ENCODE measurements at places on chromosomes 7 and 10.
A peak's percentile ranks its signal among the peaks of the same experiment; 100 is the strongest.

GRCh38 chr10:103544657-103545310, 51.3 kb downstream of the NEURL1 start:
- no peak for DNase-seq

- no peak for DNase-seq
Measured at GRCh38 chr10:44332465-44332864, 52.4 kb downstream of the CXCL12 start.

DNA sequence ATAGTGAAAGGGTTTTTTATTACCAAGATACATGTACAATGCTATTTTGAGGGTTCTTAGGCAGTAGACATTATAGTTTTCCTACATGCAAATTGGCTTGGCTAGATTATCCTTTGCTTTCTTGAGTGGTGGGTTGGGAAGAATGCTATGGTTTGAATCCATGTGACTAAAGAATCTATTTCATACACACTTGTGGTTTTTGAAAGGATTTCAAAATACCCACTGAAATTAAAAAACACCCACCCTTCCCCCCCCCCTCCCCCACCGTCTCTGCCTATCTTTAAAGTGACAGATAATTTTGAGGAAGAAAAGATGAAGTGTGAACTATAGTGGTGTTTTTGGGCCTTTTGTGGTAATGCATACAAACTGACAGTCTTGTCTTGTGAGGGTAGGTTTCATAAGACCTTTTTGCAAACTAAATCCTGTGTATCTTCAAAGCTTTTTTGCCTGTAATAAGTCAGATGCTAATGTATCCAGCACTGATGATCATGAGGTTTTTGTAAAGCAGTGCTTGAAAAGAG, 90.9 kb downstream of the TPST1 start:
- no peak for DNase-seq

DNA sequence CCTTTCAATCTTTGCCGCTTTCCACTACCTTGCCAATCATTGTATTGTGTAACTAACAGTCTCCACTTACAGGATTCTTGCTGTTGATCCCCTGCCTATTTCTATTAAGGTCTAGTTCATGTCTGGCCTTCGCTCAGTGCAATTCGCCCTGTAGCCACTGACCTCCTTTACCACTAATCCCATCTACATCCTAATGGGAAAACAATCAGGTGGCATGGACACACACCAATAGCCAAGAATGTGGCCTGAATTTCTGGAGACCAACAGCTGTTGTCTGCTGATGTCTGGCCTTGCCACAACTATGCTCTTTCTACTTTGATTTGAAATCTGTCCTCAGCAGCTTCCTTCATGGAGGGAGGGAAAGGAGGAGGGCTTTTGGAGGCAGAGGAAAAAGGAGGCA, 546.2 kb downstream of the SORCS3 start:
- no peak for DNase-seq

GRCh38 chr10:547591-548081, 141.8 kb downstream of the DIP2C start:
- no peak for DNase-seq

DNA sequence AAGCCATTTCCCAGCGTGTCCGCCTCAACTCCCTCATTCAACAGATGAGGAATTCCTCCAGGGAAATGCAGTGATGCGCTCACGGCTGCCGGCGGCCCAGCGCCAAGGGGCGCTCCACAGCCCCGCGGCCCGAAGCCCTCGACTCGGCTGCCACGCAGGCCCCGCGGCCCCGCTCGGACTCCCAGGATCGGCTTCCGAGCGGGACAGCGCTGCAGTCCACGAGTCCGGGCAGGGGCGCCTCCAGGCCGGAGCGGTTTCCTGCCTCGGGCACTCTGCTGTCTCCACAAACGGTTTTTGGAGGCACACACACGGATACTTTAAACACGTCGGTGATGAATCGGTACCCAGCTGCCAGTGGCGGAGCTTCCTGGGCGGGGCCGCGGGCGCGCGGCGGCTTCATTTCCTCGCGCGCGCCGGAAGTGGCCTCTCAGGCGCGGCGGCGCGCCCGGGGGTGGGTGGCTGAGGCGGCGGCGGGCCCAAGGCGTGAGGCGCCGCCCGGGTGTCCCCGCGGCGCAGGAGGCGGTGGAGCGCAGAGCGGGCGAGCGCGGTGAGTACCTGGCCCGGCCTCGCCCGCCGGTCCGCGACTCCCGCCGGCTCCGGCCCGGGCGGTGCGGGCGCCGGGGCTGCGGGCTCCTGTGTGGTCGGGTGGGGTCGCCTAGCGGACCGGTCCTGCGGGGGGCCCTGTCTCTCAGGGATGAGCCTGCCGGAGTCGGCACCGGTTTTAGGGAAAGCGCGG, at the start of gene CSGALNACT2:
Gene CSGALNACT2 (plus strand): TSS at position 425 of the 736 bp plus-strand sequence. CDS start 16,705 bp downstream, outside the sequence.
- DNase-seq: peak; percentile 92

- DNase-seq: no peak
Measured at GRCh38 chr10:126092366-126093215, 196.2 kb downstream of the FANK1 start.

Measured in right hindlimb (tissue), 1 donor.